ENCODE measurements at places on chromosomes 5 and 9.

GRCh38 chr9:106626936-106627335, 236.0 kb upstream of the ZNF462 start:
- no peak for DNase-seq

DNA sequence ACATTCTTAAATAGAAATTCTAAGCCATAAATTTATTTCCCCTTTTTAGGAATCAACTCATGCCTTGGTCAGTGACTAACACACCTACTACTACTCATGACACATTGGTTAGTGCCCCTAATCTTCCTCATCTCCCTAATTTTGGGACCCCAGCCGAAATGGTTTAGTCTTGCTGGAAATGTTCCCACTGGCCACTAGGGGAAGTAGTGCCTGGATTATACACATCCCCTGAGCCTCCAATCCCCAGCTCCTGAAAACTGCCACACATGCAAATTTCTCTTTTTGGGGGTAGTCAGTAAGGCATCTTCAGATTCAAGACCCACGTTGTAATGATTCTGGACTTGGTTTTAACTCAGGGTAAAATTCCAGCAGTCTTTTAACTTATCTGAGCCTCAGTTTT, 79.8 kb downstream of the HSD17B3 start:
- no peak for DNase-seq

GRCh38 chr5:157309796-157310195, 43.9 kb downstream of the CYFIP2 start:
- no peak for DNase-seq

- DNase-seq: no peak
Observed at GRCh38 chr5:80516826-80517225, 28.9 kb downstream of the FAM151B start.
